Activated CD8-positive, alpha-beta memory T cell treated with anti-CD3 and anti-CD28 coated beads, Interleukin-2, amount 10 ng/mL, durations not matched to agents 7 days and 5 days (primary cell): ENCODE measurements at places on chromosomes 2 and 18.

GRCh38 chr2:223989856-223990232 lies 32.6 kb downstream of the MRPL44 start:
- no peak for DNase-seq

GRCh38 chr2:62116983-62117382 lies 78.9 kb upstream of the B3GNT2 start:
- DNase-seq, result no peak

DNA sequence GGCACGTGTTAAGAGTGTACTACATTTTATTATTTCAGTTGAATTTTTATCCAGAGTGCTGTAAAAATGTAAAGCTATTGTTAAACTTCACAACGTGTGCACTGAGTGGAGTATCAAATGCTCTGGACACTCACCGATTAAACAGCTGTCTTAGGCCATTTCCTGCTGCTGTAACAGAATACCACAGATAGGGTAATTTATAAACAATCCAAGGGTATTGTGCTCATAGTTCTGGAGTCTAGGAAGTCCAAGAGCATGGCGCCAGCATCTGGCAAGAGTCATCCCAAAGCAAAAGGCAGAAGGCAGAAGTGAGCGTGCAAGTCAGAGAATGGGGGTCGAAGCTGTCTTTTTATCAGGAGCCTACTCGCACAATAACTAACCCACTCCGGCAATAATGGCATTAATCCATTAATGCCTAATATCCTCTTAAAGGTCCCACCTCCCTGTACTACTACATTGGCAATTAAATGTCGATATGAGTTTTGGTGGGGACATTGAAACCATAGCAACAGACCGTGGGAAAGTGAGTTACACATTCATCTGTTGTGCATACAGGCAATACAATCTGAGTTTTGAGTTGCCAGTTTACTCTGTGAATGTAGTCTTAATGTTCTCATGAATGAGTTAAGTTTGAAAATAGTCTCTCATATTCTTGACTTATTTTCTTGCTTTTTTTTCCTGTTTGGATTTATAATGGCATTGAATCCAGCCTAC lies 64.8 kb downstream of the ARMC9 start:
- no peak for DNase-seq

DNA sequence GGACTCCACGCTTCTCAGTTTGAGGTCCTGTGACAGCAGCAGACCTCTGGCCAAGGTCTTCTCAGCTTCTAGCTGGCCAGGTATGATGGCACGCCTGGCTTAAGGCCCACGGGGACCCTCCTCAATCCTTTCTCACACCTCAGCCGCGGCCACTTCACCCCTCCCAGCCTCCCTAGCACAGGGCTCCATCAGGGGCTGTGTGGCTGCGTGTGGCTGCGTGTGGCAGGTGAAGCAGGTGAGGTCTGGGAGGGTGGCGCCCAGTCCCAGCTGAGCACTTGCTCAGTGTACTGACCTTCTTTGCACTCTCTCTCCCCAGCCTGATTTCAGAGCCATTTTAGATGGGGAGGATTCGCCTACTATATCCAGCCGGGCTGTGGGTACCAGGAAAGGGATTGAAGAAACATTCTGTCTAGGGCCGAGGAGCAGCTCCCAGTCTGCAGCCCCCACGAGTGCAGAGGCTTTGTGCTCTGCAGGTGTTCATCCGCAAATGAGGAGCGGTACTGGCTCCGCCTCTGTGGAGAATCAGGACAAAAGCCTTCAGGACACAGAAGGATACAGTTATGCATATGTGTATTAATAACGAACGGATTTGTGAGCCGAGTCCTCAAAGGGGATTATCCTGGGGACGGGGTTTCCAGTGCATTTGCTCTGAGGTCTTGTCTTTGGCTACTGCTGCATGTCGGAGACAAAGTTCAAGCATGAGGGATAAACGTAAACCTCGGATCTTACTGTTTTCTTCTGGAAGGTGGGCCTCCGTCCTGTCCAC lies 236.9 kb upstream of the RAB6C start:
- no peak for DNase-seq

GRCh38 chr18:32470460-32470713 lies 295 bp downstream of the GAREM1 start:
- DNase-seq, result no peak

GRCh38 chr2:129793431-129793902 lies 186.0 kb upstream of the RAB6C start:
- DNase-seq, result no peak

DNA sequence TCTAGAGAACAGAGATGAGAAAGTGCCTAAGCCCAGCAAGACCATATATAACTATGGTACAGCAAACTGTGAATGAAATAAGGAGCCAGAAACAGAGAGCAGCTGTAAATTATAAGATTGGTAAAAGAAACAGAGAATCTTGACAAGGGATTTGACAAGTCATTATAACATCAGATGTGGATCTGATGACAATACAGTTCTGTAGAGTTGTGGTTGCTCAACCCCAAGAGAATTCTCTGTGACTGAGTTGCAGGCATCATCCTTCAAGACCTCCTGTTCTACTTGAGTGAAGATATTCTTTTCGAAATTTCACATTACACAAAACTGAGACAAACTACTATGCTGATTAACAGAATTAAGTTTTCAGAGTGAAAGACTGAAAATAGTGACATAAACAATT lies 343.1 kb upstream of the SLC39A10 start:
- DNase-seq, result no peak

DNA sequence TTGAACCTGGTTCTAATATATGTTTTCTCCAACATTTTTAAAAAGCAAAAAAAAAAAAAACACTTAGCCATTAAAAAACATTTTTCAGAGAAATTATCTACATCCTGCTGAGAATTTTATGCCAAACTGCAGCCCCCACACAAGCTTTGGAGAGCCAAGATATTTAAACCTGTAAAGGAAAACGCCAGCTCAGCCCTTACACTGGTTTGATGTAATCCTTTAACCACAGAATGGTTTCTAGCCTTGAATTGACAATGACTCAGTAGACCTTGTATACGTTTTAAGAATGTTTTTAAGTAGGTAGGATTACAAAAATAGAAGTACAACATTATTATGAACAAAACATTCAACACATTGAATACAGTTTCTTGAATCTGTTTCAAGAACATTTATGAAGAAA lies 113.6 kb downstream of the BABAM2 start:
- peak; percentile 46 for DNase-seq

GRCh38 chr2:96140941-96141623 lies 2.8 kb upstream of the ASTL start:
- no peak for DNase-seq

DNA sequence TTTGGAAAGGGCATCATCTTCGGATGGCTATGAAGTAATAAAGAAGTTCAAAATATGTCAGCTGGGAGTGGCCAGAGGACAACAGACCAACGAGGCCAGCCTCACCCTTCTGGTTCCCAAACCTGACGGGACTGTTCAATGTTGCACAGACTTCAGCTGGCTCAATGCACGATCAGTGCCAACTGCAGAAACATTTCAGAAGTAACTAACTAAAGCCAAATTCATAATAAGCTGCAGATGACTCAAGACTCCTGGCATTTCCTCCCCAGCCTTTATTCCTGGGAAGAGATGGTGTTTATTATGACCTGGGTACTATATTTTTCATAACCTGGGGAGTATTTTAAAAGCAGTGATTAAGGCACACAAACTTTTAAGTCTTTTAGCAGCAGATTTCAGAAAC lies 3.8 kb upstream of the ATP6V1C2 start:
- no peak for DNase-seq

- no peak for DNase-seq
Measured at GRCh38 chr18:50661013-50661412, 101.1 kb downstream of the MAPK4 start.

DNA sequence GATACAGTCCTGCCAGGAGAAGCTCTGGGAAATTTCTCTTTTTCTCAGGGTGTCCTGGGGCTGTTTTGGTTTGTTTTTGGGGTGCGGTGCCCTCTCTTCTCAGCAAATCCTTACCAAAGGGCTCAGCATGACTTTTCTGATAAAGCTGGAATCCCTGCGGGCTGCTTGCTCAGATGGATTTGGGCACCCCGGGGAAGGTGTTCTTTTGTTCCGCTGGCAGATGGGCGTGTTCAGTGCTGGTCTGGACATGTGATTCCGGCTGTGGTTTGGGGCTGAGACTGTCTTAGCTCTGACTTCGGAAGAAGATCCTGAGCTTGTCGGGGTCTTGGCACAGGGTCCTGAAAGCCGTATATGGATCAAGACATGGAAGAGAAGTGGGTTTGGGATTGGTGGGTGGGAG lies 134.2 kb upstream of the SPRED2 start:
- DNase-seq, result no peak

GRCh38 chr2:231012463-231012862 lies 16.5 kb downstream of the SPATA3 start:
- no peak for DNase-seq

GRCh38 chr2:103327386-103327785 lies 565.6 kb downstream of the TMEM182 start:
- DNase-seq, result no peak

GRCh38 chr2:46863882-46864281 lies 51.7 kb downstream of the MCFD2 start:
- no peak for DNase-seq

- no peak for DNase-seq
Measured at GRCh38 chr2:4175343-4175742, 472.0 kb downstream of the DCDC2C start.

- DNase-seq, result no peak
Measured at GRCh38 chr18:48607056-48607984, 68.5 kb downstream of the CTIF start.

DNA sequence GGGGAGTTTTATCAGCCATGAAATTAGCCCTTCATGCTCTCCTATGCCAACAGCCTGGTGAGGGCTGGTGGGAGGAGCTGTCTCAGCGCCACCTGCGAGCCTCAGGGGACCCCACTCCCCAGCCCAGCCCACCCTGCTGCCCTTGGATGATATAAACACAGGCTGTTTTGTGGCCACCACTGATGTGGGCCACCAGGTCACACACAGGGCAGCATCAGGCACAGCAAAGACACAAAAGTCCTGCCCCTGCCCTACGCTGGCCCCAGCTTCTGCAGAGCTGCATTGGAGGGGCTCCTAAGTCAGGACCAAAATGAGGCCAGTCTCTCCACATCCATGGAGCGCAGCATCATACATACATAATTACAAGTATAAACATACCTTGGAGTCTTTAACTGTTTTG lies 110.6 kb upstream of the TEX51 start:
- no peak for DNase-seq

GRCh38 chr2:220168891-220169546 lies 541.6 kb downstream of the SLC4A3 start:
- no peak for DNase-seq

- no peak for DNase-seq
Measured at GRCh38 chr18:50578030-50578429, 18.1 kb downstream of the MAPK4 start.

- no peak for DNase-seq
Measured at GRCh38 chr18:36066001-36066400, 1.4 kb downstream of the RPRD1A start.
